ENCODE measurements at places on chromosomes 7 and 10. TPM values are rescaled to one million over a fixed set of nuclear protein-coding genes. Genes with fewer than 3 reads are reported as not detected.

ADAMTS14 gene
- total RNA-seq, result 31.7 TPM

ANKIB1 gene
- total RNA-seq, result 18.9 TPM

MTERF1 gene
- total RNA-seq, result 19.3 TPM

PLAU gene
- 4.4 TPM for total RNA-seq

INA gene
- not detected for total RNA-seq

GHRHR gene
- total RNA-seq, result not detected

SEMA3D gene
- 0.11 TPM for total RNA-seq

ERVW-1 gene
- not detected for total RNA-seq

AKR1C2 gene
- total RNA-seq, result 29.4 TPM

LRIT1 gene
- total RNA-seq, result not detected

DNA sequence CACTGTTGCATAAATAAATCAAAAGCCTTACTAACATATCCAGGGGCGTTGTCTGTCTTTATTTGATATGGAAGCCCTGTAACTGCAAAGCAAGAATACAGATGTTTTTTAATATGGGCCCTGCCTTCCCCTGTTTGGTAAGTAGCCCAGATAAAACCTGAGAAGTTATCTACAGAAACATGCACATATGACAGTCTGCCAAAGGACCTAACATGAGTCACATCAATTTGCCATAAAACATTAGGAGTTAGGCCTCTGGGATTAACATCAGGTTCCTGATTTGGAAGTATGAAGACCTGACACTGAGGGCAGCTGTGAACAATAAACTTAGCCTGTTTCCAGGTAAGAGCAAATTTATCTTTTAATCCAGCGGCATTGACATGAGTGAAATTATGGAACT is 1588.8 kb downstream of the REEP3 start:
- no peaks in the 10 kb centered on the region for H3K4me1 ChIP-seq
- no peak for DNase-seq
- H3K27me3 ChIP-seq, result no peaks in the 10 kb centered on the region
- no peak overlapping the region for H3K27ac ChIP-seq
- H3K4me3 ChIP-seq, result no peak overlapping the region

GRCh38 chr10:87849001-87849400 is 14.3 kb downstream of the KLLN start:
- H3K27me3 ChIP-seq, result no peaks in the 10 kb centered on the region
- no peaks in the 10 kb centered on the region for H3K4me1 ChIP-seq
- H3K36me3 ChIP-seq, result no peaks in the 10 kb centered on the region
- no peak for DNase-seq

DNA sequence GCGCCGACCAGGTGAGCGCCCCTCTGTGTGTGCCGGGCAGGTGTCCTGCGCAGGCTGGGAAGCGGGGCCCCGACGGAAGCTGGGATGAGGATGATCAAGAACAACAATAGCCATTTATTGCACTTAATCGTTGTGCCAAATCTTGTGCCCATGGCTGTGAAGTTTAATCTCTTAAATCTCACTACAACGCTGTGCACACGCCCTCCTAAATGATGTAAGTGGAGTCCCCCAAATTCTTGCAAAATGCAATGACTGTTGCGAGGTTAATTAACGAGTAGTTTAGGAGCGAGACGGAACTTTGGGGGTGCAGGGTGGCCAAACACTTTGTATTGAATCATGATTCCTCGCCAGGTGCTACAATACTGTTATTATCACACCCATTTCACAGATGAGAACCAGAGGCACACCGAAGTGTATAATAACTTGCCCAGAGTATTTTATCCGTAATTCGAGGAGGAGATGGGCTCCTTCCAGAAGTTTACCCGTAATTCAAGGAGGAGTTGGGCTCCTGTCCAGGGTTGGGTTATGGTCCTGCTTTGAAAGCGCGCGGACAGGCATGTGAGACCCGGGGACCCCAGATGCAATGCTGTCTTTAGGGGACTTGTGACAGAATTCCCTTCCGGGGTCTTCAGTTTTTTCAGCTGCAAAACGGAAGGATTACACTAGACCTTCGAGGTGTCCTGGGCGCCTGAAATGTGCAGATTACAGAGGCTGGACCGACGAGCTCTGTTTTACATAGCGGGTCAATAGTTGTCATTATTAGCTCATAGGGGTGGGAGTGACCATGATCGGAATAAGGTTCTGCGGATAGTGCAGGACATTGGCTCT is 1.0 kb downstream of the FFAR4 start:
- H3K4me1 ChIP-seq, result no peaks in the 10 kb centered on the region
- H3K27me3 ChIP-seq, result peaks cover 7% of the 10 kb centered on the region
- H3K36me3 ChIP-seq, result no peaks in the 10 kb centered on the region
- DNase-seq, result no peak
- H3K27ac ChIP-seq, result no peak overlapping the region

DNA sequence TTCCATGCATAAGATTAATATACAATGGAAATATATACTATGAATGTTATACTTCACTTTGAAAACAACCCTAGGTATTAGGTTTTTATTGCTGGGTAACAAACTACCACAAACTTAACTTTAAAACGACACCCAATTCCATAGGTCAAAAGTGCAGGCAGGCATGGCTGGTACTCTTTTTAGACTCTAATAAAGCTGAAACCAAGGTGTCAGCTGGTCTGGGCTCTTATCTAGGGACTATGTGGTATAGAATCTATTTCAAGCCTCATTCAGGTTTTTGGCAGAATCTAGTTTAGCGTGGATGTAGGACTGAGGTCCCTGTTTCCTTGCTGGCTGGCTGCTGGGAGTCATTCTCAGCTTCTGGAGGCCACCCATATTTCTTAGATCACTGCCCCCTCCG is 65.0 kb upstream of the TMEM168 start:
- no peaks in the 10 kb centered on the region for H3K4me1 ChIP-seq
- no peaks in the 10 kb centered on the region for H3K27me3 ChIP-seq
- no peak for DNase-seq

DNA sequence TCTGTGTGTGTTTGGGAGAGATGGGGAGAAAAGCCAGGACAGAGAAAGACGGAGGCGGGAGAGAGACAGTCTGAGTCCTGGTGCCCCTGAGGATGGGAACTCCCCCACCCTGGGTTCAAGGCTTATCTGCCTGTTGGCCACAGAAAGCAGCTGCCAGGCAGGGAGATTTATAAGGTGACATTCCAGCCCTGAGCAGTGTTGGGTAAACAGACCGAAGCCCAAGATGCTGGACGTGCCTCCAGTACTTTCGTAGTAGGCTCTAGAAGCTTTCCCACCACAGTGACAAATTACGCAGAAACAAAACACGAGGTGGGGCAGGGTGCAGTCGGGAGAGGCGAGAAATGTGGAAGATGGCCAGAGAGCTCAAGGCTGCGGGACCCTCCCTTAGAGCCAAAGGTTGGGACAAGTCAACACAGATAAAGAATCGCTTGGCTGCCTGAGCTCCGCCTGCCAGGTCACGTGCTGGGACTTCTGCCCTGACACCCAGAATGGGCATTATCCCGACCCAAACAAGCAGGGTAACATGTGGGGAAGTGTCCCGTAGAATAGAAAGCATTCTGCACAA is 41.1 kb downstream of the CCDC3 start:
- peaks cover 9% of the 10 kb centered on the region for H3K27me3 ChIP-seq
- no peak overlapping the region for H3K4me3 ChIP-seq
- no peak for DNase-seq
- no peak overlapping the region for H3K27ac ChIP-seq
- no peaks in the 10 kb centered on the region for H3K36me3 ChIP-seq
- H3K4me1 ChIP-seq, result no peaks in the 10 kb centered on the region

- peaks cover 17% of the 10 kb centered on the region for H3K27me3 ChIP-seq
- no peak overlapping the region for H3K27ac ChIP-seq
- no peak overlapping the region for H3K4me3 ChIP-seq
Measured at GRCh38 chr7:131289051-131289450, 38.6 kb upstream of the MKLN1 start.

GRCh38 chr10:62870866-62871265 is 54.7 kb upstream of the EGR2 start:
- no peak overlapping the region for H3K27ac ChIP-seq
- 0 out of 3 replicates have a peak, but pooled peaks cover 1% of the 10 kb centered on the region for H3K27me3 ChIP-seq
- no peak overlapping the region for H3K4me3 ChIP-seq
- no peaks in the 10 kb centered on the region for H3K36me3 ChIP-seq

GRCh38 chr7:108099713-108100112 is 30.4 kb downstream of the LAMB4 start:
- H3K4me3 ChIP-seq, result no peak overlapping the region
- peaks cover 17% of the 10 kb centered on the region for H3K4me1 ChIP-seq
- no peak for DNase-seq
- H3K36me3 ChIP-seq, result no peaks in the 10 kb centered on the region
- no peaks in the 10 kb centered on the region for H3K27me3 ChIP-seq
- no peak overlapping the region for H3K27ac ChIP-seq

- H3K27ac ChIP-seq, result no peak overlapping the region
- DNase-seq, result no peak
- H3K27me3 ChIP-seq, result peaks cover 16% of the 10 kb centered on the region
Measured at GRCh38 chr10:1850971-1851527, 113.7 kb upstream of the ADARB2 start.

DNA sequence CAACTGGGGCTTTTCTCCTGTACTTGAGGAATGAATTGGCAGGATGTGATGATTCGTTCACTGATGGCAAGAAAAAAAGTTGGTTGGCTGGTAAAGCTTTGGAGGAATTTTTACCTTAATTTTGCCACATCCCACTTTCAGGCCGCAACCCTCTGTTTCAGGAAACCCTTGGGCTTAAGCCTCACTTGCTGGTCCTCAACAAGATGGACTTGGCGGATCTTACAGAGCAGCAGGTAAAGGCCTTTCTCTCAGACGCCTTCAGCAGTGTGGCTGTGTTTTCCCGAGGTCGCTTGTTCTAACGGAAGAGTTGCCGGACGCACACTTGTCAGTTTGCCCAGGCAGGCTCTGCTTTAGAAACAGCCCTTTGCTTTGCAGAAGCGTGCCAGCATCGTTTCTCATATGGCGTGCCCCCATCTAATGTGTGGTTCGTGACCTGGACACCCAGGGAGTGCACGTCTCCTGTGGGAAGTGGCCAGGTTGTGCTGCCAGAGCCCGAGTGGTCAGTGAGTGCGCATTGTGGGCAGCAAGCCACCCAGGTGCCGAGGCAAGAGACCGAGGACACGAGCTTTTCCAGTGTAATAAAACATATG is 2.2 kb downstream of the MTG1 start:
- no peaks in the 10 kb centered on the region for H3K27me3 ChIP-seq
- H3K4me1 ChIP-seq, result peaks cover 6% of the 10 kb centered on the region
- no peak overlapping the region for H3K4me3 ChIP-seq

DNA sequence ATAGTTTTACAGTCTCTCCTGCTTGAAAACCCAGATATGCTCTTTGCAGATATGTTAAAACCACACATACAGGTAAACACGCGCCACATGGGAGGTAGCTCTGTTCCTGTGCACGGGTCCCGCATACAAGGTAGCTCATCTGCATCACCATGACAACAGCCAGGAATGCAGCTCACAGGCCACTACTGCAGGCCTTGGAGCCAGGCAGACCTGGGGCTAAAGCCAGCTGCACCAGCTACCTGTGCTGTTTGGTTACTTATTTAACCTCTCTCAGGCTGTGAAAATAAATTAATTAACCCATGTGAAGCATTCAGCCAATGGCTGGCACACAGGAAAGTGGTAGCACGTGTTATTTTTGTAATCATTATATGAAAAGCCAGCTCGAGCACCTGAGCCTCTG is 428.3 kb downstream of the TNS3 start:
- H3K27ac ChIP-seq, result no peak overlapping the region
- no peak overlapping the region for H3K4me3 ChIP-seq
- H3K27me3 ChIP-seq, result no peaks in the 10 kb centered on the region
- no peaks in the 10 kb centered on the region for H3K36me3 ChIP-seq
- DNase-seq, result no peak

GRCh38 chr10:36462194-36462593 is 663.2 kb upstream of the ANKRD30A start:
- H3K36me3 ChIP-seq, result no peaks in the 10 kb centered on the region
- no peak overlapping the region for H3K27ac ChIP-seq
- DNase-seq, result no peak
- no peaks in the 10 kb centered on the region for H3K4me1 ChIP-seq
- H3K27me3 ChIP-seq, result no peaks in the 10 kb centered on the region

DNA sequence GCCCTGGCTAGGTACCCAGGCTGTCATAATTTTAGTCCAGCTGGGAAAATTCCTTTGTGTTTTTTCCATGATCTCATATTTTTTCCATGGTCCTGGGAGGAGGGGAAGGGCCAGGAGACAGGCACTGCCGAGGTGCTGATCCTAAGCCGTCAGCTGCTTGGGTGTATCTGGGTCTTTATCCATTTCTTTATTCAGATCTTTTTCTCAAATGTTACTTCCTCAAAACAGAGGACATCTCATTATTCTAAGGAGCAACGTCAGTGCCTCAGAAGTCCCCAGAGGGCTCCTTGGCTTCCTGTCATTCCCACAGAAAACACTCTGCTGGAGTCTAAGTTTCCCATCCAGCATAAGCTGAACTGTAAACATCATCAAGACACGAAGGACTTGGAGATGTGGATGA is 2.8 kb upstream of the OR6V1 start:
- H3K4me1 ChIP-seq, result no peaks in the 10 kb centered on the region
- H3K4me3 ChIP-seq, result no peak overlapping the region
- DNase-seq, result no peak
- no peaks in the 10 kb centered on the region for H3K36me3 ChIP-seq
- H3K27me3 ChIP-seq, result peaks cover 21% of the 10 kb centered on the region

DNA sequence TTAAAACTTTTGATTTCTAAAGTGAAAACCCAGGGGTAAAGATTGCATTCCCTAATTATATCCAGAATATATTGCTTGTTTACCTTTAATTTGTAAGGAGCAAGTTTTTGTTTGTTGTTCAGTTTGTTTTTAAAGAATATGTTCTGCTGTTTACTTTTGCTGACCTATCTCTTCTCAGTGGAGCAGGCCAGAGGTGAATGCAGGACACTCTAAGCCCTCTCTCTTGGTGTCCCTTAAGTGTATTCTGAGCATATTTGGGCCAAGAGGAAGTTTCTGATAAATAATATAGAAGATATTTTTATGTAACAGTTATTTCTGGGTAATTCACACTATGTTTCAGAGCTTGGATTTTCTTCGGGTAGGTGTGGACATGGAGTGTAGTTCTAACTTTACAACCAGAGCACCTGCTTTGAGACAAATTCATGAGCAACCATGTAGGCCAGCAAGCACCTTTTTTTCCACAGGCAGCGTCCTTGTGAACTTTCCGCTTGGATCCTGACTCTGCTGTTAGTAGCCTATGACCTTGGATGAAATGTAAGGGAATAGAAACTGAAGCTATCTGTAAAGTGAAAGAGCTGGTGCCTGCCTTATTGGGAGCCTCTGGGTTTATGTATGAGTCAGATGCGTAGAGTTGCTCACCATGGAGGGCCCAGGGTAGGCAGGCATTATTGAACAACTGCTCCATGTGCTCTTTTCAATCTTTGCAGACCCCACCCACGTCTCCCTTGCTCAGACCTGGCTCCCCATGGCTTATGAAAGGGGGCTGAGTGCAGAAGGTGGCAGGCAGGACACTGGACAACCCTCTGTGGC is 16.1 kb downstream of the OGDH start:
- no peaks in the 10 kb centered on the region for H3K4me1 ChIP-seq
- no peak overlapping the region for H3K27ac ChIP-seq
- H3K4me3 ChIP-seq, result no peak overlapping the region
- no peaks in the 10 kb centered on the region for H3K27me3 ChIP-seq
- peaks cover 46% of the 10 kb centered on the region for H3K36me3 ChIP-seq

- H3K36me3 ChIP-seq, result no peaks in the 10 kb centered on the region
- no peaks in the 10 kb centered on the region for H3K4me1 ChIP-seq
- no peak overlapping the region for H3K27ac ChIP-seq
- H3K4me3 ChIP-seq, result no peak overlapping the region
Measured at GRCh38 chr7:37703361-37703760, 19.8 kb downstream of the GPR141 start.

All from K562 (cell line).